T-cell (primary cell): ENCODE measurements at places on chromosomes 11 and 22. TPM values are rescaled to one million over a fixed set of nuclear protein-coding genes. Genes with fewer than 3 reads are reported as not detected.
A peak's percentile ranks its signal among the peaks of the same experiment; 100 is the strongest.

DNA sequence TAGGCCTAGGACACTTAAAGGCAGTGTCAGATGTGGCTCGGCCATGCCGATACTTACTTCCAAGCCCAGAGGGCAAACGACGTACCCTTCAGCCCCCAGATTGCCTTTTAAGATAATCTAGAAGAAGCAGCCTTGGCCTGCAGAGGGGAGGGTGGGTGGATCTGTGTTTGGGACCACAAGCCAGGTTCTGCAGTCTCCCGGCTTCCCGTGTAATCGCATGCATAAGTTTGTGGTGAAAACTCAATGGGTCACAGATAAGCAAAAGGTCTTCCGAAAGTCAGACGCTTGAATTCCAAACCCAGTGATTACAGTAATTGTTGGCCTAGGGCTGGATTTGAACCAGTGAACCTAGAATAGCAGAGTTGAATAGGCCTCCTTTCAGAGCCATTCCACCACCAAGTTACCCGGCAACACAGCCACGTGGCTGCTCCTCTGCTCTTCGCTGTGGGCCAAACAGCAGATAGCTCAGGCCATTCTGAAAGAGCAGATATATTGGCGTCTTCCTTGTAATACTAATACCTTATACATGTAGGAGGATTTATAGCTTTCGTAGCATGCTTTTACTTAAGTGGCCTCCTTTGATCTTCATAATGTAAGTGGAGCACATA is 170.8 kb upstream of the CADM1 start:
- DNase-seq: no peak

- DNase-seq: no peak
Observed at GRCh38 chr11:27656806-27657483, 43.3 kb downstream of the BDNF start.

GRCh38 chr11:123815122-123815521 is 9.0 kb upstream of the OR6M1 start:
- no peak for DNase-seq

DNA sequence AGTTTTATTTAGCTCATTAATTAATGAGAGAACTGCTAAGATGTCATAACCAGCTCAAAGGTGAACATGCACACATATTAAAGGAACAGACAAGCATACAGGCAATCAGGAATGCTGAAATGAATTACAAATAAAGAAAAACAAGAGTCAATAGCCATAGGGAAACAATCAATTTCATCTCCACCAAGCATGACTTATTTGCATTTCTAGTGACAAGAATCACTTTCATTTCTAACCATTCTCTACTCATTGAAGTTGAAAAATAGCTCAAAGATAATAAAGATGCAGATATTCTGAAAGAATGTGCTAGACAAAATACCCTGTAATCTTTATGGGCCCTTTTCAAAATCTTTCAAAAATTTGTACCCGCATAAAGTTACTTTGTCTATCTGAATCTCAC is 23.2 kb downstream of the ISX start:
- no peak for DNase-seq

DNA sequence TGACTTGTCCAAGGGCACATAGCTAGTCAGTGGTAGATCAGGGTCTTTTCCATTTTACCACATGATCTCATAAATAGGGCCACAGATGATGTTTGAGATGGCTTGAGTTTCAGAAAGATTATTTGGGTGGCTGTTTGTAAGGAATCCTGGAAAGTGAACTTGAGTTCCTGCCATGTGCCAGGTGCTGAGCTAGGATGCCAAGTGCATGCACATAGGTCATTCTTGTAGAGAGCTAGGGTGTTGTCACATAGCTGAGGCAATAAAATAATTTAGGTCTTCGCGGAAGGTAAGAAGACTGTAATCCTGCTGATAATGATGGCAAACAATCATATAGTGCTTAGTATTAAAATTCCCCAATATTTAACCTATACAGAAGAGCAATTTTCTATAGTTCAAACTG is 1162.6 kb upstream of the TENM4 start:
- DNase-seq: no peak

- no peak for DNase-seq
Observed at GRCh38 chr22:48979482-48979881, 848.2 kb downstream of the BRD1 start.

- DNase-seq: no peak
Observed at GRCh38 chr11:818396-819128, at the start of gene PNPLA2. Gene PNPLA2, plus strand, starts transcription at chr11:818914. Its CDS starts 805 bp downstream, at chr11:819719.

DNA sequence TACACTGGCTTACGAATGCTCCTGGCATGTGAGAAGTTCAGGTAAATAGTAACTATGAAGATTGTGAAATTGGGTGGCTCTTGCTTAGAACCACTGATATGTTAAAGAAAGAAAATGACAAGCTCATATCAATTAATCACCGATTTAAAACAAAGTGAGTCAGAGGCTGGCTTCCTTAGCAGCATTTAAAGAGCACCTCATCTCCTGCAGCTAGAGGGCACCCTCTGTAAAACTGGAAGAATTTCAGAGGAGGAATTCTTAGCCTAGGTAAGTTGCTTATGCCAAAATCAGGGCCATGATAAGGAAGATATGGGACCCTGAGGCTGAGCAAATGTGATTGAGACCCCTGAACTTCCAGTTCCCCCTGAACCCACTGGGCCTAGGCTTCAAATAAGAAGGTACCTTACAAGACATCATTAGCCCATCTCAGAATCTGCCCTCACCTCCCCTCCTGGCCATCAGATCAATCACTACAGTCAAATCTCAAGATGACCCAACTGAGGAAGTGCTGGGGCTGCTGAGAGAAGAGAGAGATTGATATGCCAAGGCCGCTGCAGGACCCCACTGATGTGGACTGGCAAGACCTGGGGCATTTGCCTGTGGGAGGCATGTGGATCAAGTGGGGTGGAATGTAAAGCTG is 8.6 kb upstream of the CD3E start:
- peak; percentile 29 for DNase-seq

GRCh38 chr11:113615098-113615497 is 91.0 kb downstream of the TMPRSS5 start:
- DNase-seq: no peak

DNA sequence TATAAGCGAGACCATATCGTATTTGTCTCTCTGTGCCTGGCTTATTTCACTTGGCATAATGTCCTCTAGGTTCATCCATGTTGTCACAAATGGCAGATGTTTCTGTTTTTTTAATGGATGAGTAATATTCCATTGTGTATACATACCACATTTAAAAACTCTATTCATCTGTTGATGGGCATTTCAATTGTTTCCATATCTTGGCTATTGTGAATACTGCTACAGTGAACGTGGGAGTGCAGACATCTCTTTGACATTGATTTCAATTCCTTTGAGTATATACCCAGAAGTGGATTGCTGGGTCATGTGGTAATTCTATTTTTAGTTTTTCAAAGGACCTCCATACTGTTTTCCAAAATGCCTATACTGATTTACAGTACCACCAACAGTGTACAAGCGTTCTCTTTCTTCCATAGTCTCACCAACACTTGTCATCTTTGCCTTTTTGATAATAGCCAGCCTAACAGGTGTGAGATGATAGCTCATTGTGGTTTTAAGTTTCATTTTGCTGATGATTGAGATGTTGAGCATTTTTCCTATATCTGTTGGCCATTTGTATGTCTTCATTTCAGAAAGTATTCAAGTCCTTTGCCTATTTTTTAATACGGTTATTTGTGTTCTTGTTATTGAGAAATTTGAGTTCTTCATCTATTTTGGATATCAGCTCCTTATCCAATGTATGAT is 194.7 kb upstream of the E2F8 start:
- no peak for DNase-seq

DNA sequence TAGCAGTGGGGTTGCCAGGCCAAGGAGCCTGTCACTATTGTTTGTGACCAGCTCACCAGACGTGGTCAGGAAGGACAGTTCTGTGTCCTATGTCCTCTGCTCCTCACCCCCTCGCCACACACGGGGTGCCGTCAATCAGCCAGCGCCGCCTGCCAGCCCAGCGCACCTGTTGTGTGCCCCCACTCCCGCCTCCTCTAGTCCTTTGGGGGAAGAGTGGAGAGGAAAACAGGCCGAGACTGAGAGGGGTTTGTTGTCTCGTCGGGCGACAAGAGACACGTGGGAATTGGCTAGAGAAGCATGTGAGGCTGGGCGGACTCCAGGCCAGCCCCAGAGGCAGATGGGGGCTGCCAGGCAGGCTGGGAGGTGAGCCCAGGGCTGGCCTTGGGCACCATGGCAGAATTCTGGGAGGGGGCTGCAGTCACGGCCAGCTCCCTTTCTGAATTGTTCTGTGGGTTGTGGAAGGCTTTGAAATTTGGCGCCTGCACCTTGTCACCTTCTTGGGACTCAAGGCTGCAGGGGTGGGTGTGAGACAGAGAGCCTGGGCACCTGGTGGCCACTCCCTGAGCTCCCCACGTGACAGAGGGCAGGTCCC is 3.1 kb upstream of the KCNQ1OT1 start:
- DNase-seq: no peak

GRCh38 chr22:44455151-44455962 is 42.7 kb downstream of the RTL6 start:
- DNase-seq: peak; percentile 77

GRCh38 chr11:102513869-102514268 is 16.7 kb downstream of the MMP7 start:
- DNase-seq: no peak

DNA sequence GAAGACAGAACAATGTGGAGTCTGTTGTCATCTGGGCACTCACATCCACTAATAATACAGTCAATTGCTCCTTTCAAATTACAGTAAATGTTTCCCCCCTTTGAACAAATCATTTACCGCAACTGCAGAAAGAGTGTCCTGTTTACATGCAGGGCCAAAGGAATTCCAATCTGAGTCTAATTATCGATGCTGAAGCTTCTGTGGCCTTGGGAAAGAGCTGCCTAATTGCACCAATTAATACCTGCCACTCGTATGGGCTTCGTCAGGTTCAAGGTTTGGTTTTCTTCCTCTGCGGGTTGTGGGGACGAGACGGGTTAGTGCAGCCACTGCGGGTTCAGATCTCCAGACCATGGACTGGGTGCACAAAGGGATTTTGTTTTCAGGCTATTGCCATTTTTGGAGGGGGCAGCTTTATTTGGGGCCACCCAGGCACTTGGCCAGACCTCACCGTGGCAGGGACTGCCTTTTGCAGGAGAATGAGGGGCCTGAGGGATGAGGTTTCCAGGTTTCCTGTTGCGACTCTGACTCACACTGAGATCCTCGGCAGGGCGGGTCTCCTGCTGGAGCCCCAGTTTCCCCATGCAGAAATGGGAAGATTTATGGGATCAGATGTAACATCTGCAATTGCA is 147.6 kb downstream of the MIAT start:
- no peak for DNase-seq

DNA sequence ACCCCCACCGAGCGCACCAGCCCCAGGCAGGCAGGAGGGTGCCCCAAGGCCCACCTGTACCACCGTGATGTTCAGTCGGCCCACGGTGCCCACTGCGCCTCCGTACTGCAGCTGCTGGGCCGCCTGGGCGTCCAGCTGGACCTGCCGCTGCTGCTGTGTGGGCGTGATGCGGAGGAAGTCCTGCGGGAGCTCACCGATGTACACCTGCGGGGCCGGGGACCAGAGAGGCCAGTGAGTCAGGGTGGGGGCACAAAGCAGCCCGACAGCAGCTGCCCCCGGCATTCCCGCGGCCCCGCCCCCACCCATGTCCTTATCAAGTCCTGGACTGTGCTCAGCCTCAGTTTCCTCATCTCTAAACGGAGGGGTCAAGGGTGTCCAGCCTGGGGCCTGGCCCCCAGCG is 13.8 kb downstream of the TOLLIP start:
- DNase-seq: no peak

GRCh38 chr11:45209000-45209879 is 62.8 kb downstream of the PRDM11 start:
- DNase-seq: no peak

- DNase-seq: no peak
Observed at GRCh38 chr11:71349627-71350026, 97.2 kb upstream of the SHANK2 start.

DNA sequence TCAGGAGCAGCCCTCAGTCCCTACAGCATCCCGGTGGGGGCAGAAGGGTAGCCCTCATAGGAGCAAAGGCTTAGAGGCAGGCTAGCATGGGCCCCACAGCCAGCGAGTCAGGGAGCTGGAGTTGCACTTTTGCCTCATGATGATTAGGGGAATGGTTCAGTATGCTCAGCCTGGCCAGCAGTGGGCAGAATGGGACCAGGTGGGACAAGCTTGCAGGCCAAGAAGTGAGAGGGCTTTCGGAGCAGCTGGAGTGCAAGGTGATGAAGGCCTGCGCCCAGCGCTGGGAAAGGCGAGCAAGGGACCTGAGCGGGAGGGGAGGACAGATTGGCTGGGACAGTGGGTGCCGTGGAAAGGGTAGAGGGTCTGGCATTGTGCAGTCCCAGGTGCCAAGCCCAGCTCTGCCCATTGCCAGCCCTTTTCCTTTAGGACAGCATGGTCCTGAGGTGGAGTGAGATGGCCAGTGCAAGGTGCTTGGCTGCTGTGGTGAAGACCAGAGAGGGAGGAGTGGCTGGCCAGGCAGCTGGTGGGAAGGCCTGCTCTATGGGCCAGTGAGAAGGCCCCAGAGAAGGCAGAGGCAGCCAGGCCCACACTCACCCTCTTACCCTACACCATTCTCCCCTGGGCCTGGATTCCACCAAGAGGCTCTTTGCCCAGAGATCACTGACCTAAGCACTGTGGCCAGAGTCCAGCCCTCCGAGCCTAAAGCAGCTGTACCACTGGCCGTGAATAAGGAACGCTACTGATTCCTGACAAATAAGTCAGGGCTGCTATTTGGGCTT is 47.9 kb upstream of the SUSD2 start:
- peak; percentile 53 for DNase-seq

- peak; percentile 37 for DNase-seq
Observed at GRCh38 chr11:6606471-6607189, 3.1 kb downstream of the ILK start.

DNA sequence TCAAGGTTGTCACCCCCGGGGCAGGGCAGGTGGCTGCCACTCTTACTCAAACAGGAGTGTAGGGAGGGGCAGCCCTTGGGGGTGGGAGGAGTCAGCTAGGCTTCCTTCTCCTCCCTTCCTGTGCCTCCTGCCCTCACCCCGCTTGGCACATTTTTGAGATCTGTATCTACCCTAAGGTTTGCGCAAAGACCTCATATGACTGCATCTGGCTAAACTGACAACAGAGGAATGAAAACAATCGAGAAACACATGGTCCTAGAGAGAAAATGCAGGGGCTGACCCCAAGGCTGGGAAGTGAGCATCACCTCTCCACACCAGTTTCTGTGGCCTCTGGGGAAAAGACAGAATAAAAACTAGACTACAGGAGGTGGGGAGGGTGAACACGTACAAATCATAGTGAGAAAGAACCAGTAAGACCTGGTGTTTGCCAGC is 28.1 kb downstream of the IGSF9B start:
- peak; percentile 37 for DNase-seq

DNA sequence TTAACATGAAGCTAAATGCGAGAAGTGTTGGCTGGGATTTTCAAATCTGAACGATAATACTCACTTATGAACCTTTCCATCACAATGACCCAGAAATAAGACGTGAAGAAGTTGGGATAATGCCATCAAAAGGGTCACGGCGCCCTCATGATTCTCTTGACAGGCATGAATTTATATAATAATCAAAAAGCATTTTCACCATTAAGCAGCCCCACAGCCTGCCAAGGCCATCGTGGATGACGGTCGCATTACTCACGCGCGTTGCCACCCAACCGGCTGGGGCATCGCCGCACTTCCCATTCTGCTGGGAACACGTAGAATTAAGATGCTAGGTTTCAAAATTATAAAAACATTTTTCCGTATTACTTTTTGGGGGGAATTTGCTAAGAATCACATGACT is 18.9 kb upstream of the GAL start:
- DNase-seq: no peak

Gene KDM4D
- 0.57 TPM for total RNA-seq

Gene NR1H3
- 15.4 TPM for total RNA-seq

Gene UPK3A
- total RNA-seq: not detected

Gene OR2AG2
- not detected for total RNA-seq

Gene ANO5
- not detected for total RNA-seq

Gene PHOX2A
- total RNA-seq: not detected

Gene DERL3
- total RNA-seq: 3.4 TPM

Gene GDPD5
- 70.9 TPM for total RNA-seq

Gene HEPHL1
- total RNA-seq: not detected
